ENCODE measurements at places on chromosomes 1 and 21. TPM values are rescaled to one million over a fixed set of nuclear protein-coding genes. Genes with fewer than 3 reads are reported as not detected.

KIF14 gene
- 7.3 TPM for total RNA-seq

MAP7D1 gene
- 77.1 TPM for total RNA-seq

IRF6 gene
- 24.3 TPM for total RNA-seq

GPR25 gene
- total RNA-seq = not detected

CFAP141 gene
- total RNA-seq = not detected

GRCh38 chr1:116671912-116672311, 4.4 kb upstream of the IGSF3 start:
- DNase-seq = no peak

DNA sequence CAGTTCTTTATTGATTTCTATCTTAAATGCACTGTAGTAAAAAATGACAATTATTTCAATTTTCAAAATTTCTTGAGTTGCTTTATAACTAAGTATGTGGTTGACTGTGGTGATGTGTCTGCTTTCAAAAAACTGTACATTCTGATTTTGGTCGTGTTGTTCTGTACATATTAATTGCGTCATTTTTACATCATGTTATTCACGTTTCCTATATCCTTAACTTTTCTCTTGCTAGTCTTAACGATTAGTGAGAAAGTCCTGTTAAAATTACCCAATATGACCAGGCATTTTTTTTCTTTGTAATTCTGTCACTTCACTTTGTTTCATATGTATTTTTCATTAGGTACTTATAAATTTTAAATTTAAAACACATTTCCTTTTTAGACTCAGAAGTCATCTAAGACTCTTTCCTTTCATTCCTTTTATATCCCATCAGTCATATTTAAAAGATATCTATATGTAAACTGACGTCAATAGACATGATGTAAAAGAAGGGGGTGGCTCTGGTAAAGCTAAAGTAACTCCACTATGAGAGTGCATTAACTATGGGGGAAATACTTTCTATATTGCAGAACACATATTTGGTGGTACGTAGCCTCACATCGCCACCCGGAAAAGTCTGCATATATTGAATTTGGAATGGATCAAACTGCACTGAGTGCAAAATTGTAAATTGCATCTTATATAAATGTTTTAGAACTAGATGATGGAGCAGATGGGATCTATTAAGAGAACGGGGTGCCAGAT, 1.1 kb upstream of the COA6 start:
- DNase-seq = no peak

DNA sequence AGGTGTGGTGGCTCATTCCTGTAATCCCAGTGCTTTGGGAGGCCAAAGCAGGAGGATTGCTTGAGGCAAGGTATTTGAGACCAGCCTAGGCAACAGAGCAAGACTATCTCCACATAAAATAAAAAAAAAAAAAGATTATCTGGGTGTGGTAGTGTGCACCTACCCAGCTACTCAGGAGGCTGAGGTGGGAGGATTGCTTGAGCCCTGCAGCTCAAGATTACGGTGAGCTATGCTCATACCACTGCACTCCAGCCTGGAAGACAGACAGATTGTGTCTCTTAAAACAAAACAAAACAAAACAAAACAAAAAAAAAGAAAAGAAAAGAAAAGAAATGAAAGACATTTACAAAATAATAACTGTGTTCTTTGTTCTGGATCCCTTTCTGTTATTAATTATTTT, 6.1 kb upstream of the TLCD4 start:
- DNase-seq = no peak

- DNase-seq = no peak
Measured at GRCh38 chr1:169683661-169684060, 27.8 kb downstream of the SELL start.

GRCh38 chr1:25994402-25995150, 3.3 kb downstream of the PAFAH2 start:
- DNase-seq = no peak

DNA sequence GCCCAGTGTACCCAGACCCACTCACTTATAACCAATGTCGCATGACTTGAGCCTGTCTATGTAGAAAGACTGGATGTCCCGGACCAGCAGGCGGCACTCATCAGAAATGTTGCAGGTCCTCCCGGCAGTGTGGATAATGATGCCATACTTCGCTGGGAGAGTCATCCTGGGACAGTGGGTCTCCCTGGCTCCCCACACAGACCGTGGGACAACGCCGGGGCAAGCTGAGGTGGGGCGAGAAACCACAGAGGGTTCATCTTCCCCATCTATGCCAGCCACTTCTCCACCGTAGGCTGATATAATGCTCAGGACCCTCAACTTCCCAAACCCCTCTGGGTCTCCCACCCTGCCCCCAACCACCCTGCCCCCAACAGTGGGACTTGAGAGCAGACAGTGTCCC, 8.3 kb downstream of the PGLYRP4 start:
- DNase-seq = no peak

GRCh38 chr1:4058122-4058521, 158.1 kb upstream of the C1orf174 start:
- DNase-seq = no peak

- DNase-seq = no peak
Measured at GRCh38 chr1:204705888-204706837, 20.6 kb upstream of the LRRN2 start.

DNA sequence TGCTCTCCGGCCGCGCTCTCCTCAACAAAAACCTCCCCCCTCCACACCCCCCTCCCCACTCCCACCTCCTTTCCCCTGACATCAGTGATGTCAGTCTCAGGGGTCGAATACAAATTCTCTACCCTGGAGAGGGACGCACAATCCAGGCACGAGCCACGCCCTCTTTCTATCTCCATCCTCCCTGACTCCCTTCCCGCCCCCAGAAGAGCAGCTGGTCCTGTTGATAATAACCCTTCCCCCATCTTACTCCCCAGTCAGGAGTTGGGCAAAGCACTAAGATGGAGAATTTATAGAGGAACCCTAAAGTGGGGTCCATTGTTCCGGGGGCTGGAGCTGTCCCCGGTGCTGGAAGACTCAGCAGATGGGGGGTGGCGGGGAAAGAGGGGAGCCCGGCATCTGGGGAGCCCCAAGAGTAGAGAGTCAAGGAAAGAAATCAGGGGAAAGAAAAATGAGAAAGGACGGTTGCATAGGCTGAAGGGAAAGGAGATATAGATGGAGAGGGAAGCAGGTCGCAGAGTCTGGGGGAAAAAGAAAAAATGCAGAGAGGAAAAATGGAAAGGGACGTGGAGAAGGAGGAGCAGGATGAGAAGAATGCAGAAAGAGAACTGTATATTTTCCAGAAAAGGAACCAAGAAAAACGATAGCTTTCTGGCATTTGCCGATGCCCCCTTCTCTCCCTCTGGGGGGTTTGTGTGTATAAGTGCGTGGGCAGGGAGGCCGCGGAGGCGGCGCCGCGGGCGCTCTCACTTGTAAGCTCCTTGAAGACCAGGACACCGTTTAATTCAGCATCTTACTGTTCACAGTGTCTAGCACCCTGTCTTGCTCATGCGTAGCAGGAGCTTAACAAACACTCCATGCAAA, at the start of gene CELF3:
Gene CELF3 (minus strand): TSS at position 33 of the 861 bp plus-strand sequence. CDS start 783 bp downstream, outside the sequence.
- DNase-seq = no peak

DNA sequence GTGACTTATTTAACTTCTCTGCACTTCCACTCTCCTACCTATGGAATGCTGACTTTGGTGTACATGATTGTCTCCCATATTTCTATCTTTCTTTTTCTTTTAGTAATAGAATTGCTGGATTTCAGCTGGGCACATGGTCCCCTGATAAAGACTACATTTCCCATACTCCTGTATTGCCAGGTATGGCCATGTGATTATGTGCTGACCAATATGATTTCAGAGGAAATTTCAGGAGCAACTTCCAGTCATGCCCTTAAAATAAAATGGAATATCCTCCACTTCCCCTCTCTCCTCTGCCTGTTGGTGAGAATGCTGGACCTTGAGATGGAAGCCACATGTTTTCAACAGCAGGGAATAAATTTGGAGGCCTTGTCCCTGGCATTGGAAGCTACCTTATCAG, 130.7 kb upstream of the IGSF21 start:
- no peak for DNase-seq

- DNase-seq = no peak
Measured at GRCh38 chr1:19086176-19086875, 123.7 kb downstream of the UBR4 start.
